Right atrium auricular region (tissue), 2 donors: ENCODE measurements at places on chromosomes 11 and 22.
A peak's percentile ranks its signal among the peaks of the same experiment; 100 is the strongest.

DNA sequence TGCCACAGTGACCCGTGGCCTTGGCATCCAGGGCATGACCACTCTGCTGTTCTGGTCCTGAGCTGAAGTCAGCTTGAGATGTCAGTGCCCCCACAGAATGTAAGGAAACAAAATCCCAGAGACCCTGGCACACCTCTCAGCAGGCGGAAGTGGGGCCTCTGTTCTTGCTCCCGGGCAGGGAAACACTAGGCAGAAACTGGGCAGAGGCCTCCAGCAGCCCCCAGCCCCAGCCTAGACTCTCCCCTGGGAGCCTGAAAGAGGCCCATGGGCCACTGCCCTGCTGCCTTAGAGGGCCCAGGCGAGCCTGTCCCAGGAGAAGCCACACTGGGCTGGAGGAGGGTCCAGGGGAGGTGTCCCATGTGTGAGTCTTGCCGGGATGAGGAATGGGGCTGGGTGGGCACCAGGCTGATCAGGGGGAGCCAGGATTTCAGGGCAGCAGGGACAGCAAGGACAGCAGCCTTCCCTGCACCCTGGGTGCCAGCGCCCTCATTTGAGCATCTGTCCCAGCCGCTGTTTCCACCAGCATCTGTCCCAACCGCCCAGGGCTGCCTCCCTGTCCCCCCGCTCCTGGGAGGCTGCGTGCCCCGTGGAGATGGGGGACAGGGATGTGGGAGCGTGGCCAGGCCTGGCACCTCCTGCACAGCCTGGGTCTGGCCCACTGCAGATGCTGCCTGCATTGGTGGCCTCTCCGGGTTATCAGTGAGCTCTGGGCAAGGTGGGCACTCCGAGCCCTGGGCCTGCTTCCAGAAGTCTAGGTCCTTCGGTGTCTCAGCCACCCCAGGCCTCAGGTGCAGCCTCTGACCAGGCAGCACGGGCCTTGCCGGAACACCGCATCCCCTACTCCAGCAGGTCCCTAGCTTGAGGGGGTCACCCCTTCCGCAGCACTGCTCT is 1072.4 kb downstream of the BRD1 start:
- H3K27me3 ChIP-seq, result no peaks in the 10 kb centered on the region
- no peak overlapping the region for H3K4me3 ChIP-seq
- no peaks in the 10 kb centered on the region for H3K36me3 ChIP-seq
- H3K4me1 ChIP-seq, result no peaks in the 10 kb centered on the region

DNA sequence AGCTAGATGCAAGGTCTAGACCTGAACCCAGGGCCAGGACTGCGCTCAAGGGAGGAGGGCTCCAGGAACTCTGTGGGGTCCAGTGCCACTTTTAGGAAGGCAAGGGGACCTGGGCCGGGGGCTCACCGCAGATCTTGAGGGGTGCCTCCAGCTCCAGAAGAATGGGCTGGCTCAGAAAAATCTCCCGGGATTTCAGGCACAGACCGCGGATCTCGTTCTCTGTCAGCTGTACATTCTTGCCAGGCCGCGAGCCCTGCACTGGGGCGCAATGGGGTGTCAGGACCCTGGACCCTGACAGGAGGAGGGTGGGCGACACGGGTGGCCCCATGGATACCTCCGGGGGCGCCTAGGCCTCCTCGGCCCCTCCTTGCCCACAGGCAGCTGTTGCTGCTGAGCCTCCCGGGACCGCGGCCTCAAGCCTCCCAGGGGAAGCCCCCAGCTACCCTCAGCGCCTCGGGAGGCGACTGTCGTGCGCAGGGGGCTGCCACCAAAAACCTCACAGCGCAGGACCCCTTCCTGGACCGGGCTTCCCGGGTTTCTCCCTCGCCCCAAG is 640 bp downstream of the PPP1CA start:
- peak overlapping the region; percentile 95 for H3K27ac ChIP-seq
- peak overlapping the region; percentile 93 for H3K4me3 ChIP-seq
- H3K36me3 ChIP-seq, result peaks cover 33% of the 10 kb centered on the region
- no peaks in the 10 kb centered on the region for H3K27me3 ChIP-seq

- H3K4me1 ChIP-seq, result no peaks in the 10 kb centered on the region
- no peak overlapping the region for H3K27ac ChIP-seq
- no peaks in the 10 kb centered on the region for H3K27me3 ChIP-seq
- no peaks in the 10 kb centered on the region for H3K36me3 ChIP-seq
- DNase-seq, result no peak
- H3K4me3 ChIP-seq, result no peak overlapping the region
Measured at GRCh38 chr22:34975721-34976120, 90.2 kb upstream of the ISX start.

- no peak overlapping the region for H3K4me3 ChIP-seq
- H3K4me1 ChIP-seq, result no peaks in the 10 kb centered on the region
- H3K36me3 ChIP-seq, result no peaks in the 10 kb centered on the region
- no peak overlapping the region for H3K27ac ChIP-seq
Measured at GRCh38 chr11:1109918-1110705, 35.4 kb downstream of the MUC2 start.

DNA sequence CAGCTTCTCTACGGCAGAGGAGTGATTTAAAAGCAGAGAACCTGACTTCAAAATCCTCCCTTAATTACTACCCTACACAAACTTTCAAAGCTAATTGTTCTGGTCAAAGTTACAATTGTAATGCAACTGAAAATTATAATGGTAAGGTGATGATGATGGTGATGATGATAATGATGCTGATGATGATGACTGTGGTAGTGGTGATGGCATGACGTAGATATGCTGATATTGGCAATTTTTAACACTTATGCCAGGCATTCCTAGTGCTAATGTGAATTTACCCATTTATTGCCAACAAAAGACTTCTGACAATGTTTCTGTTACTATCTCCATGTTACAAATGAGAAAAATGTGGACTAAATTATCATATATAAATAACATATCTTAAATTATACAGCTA is 1831.1 kb downstream of the LRRC4C start:
- no peaks in the 10 kb centered on the region for H3K27me3 ChIP-seq
- no peak overlapping the region for H3K27ac ChIP-seq
- no peaks in the 10 kb centered on the region for H3K4me1 ChIP-seq

GRCh38 chr11:28269586-28269985 is 161.4 kb downstream of the METTL15 start:
- no peaks in the 10 kb centered on the region for H3K4me1 ChIP-seq
- H3K4me3 ChIP-seq, result no peak overlapping the region
- no peak for DNase-seq
- H3K27ac ChIP-seq, result no peak overlapping the region
